Sigmoid colon (tissue), 7 donors: ENCODE measurements at places on chromosomes 6 and 20. TPM values are rescaled to one million over a fixed set of nuclear protein-coding genes. Genes with fewer than 3 reads are reported as not detected.
A peak's percentile ranks its signal among the peaks of the same experiment; 100 is the strongest.

The EPB41L1 gene
- total RNA-seq: 21.3 TPM

The LY6G6F gene
- total RNA-seq: not detected

DNA sequence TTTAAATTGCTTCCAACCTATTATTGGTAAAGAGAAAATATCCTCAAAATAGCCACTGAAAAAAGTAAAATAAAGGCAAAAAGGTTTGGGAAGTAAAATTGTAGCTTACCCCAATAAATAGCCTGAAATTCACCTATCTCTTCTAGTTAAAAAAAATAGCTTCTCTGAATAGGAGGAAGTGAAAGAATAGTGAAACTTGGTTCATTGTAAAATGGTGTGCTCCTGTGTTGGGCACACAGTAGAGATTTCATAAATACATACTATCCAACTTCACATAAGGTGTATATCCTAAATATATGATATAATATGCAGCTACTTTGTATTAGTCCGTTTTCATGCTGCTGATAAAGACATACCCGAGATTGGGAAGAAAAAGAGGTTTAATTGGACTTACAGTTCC is 45.3 kb downstream of the CDK19 start:
- DNase-seq: no peak
- H3K36me3 ChIP-seq: no peaks in the 10 kb centered on the region
- H3K4me3 ChIP-seq: no peak overlapping the region
- no peaks in the 10 kb centered on the region for H3K4me1 ChIP-seq
- no peaks in the 10 kb centered on the region for H3K27me3 ChIP-seq
- H3K27ac ChIP-seq: no peak overlapping the region

- H3K27me3 ChIP-seq: no peaks in the 10 kb centered on the region
- no peak overlapping the region for H3K4me3 ChIP-seq
- H3K27ac ChIP-seq: no peak overlapping the region
- no peaks in the 10 kb centered on the region for H3K36me3 ChIP-seq
Measured at GRCh38 chr6:90288404-90288803, 8.2 kb downstream of the BACH2 start.

GRCh38 chr6:165872311-165872710 is 209.3 kb upstream of the PDE10A start:
- no peak overlapping the region for H3K4me3 ChIP-seq
- no peak for DNase-seq
- H3K36me3 ChIP-seq: no peaks in the 10 kb centered on the region
- H3K27me3 ChIP-seq: no peaks in the 10 kb centered on the region

The ELOVL4 gene
- total RNA-seq: 3.0 TPM

The SLC22A23 gene
- total RNA-seq: 9.6 TPM

The TMC2 gene
- 0.28 TPM for total RNA-seq

GRCh38 chr6:30325150-30325872 is 1.4 kb upstream of the TRIM39 start:
- H3K36me3 ChIP-seq: peaks cover 12% of the 10 kb centered on the region
- peak; percentile 65 for DNase-seq
- H3K4me1 ChIP-seq: peaks cover 23% of the 10 kb centered on the region
- no peaks in the 10 kb centered on the region for H3K27me3 ChIP-seq

The SMLR1 gene
- total RNA-seq: not detected

The C20orf141 gene
- total RNA-seq: not detected

- H3K27me3 ChIP-seq: no peaks in the 10 kb centered on the region
- H3K4me1 ChIP-seq: no peaks in the 10 kb centered on the region
- no peak overlapping the region for H3K27ac ChIP-seq
- no peaks in the 10 kb centered on the region for H3K36me3 ChIP-seq
Measured at GRCh38 chr6:78253618-78254017, 600.8 kb downstream of the MEI4 start.

The TDRD6 gene
- 0.49 TPM for total RNA-seq

DNA sequence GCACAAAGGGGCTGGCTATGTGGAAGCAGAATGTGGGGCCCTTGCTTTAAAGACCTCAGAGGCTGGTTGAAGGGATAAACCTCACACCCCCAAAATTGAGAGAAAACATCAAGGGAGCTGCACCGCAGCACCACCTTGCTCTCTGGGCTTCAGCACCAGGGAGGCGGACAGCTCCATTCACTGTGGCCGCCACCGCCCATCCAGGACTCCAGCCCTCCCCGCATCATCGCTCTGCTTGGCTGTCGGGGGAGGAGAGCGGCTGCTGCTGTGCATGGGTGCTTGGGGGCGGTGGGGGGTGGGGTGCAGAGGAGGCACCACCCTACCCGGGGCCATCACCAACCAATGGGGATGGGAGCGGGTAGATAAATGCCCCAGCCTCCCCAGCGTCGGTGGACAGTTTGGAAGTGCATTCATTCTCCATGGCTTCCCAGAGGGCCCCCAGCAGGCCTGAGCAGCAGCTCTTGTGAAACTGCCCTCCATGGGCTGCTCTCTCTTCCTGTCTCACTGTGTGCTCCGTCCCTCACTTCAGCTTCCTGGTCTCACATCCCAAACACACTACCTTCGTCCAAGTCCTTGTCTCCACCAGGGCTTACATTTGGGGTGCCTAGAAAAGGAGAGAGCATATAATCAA is 75.7 kb upstream of the BHLHE23 start:
- no peaks in the 10 kb centered on the region for H3K36me3 ChIP-seq
- no peak overlapping the region for H3K4me3 ChIP-seq
- peak; percentile 41 for DNase-seq
- no peaks in the 10 kb centered on the region for H3K4me1 ChIP-seq
- no peaks in the 10 kb centered on the region for H3K27me3 ChIP-seq

The LGSN gene
- not detected for total RNA-seq

The EFCAB8 gene
- total RNA-seq: 0.49 TPM

DNA sequence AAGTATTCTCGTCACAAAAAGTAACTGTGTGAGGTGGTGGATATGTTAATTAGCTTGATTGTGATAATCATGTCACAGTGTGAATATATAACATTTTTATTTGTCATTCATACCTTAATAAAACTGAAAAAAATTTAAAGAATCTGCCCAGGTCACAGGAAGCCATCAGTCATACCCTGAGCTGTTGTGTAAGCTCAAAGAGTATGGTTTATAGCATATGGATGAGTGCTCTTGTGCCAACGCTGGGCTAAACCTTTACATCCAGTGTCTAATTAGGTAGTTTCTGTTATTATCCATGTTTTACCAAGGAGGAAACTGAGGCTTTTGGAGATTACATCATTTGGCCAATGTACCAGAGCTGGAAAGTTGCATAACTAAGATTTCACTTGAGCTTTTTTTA is 11.4 kb downstream of the PKIG start:
- H3K4me1 ChIP-seq: peaks cover 61% of the 10 kb centered on the region
- DNase-seq: no peak
- no peaks in the 10 kb centered on the region for H3K27me3 ChIP-seq
- H3K4me3 ChIP-seq: no peak overlapping the region
- peak overlapping the region; percentile 92 for H3K27ac ChIP-seq

DNA sequence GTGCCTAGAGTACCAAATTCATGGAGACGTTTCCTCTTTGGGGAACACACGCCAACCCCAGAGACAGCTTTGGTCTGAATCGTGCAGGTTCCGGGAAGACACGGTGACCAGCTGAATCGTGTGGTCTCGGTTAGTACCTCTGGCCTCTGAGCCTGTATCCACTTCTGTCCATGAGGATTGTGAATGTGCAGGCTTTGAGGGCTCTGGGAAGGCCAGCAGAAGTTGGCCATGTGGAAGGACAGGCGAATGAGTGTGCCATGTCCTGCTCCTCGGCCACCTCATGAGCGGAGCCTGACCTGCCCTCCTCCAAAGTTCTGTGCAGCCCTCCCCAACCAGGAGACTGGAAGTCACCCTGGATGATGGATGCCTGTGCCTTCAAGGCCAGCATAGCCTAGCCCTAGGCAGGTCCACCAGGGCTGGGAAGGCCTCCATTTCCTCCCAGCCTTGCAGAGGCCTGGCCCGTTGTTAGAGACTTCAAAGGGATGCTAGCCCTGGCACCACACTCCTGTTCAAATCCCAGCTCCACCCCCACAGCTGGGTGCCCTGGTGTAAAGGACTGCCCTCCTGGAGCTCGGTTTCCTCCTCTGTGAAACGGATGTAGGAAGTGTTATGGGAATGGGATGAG is 1.7 kb upstream of the TMEM74B start:
- no peak overlapping the region for H3K27ac ChIP-seq
- no peak for DNase-seq
- peaks cover 16% of the 10 kb centered on the region for H3K4me1 ChIP-seq
- no peak overlapping the region for H3K4me3 ChIP-seq
- no peaks in the 10 kb centered on the region for H3K36me3 ChIP-seq
- peaks cover 26% of the 10 kb centered on the region for H3K27me3 ChIP-seq

- H3K36me3 ChIP-seq: no peaks in the 10 kb centered on the region
- H3K27me3 ChIP-seq: no peaks in the 10 kb centered on the region
- no peak for DNase-seq
- no peak overlapping the region for H3K4me3 ChIP-seq
- no peak overlapping the region for H3K27ac ChIP-seq
Measured at GRCh38 chr20:16243470-16243869, 329.8 kb downstream of the KIF16B start.

DNA sequence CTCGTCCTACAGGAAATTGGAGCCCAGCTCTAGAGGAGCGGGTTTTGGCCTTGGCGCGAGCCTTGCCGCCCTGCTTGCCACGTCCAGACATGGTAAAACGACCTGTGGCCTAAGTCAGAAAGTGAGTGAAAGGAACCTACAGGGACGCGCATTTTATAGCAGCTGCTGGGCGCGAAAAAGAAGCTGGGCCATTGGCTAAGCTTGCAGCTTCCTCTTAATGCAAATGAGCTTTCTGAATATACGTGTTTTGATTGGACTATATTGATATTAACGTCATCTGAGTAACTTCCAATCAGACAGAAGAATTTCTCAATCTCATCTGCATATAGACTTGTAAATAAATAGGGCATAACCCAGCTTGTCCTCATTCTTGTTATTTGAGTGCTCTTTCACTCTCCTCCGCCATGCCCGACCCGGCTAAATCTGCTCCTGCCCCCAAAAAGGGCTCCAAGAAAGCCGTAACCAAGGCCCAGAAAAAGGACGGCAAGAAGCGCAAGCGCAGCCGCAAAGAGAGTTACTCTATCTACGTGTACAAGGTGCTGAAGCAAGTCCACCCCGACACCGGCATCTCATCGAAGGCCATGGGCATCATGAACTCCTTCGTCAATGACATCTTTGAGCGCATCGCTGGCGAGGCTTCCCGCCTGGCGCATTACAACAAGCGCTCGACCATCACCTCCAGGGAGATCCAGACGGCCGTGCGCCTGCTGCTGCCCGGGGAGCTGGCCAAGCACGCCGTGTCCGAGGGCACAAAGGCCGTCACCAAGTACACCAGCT is 18.9 kb downstream of the OR2B2 start:
- no peaks in the 10 kb centered on the region for H3K36me3 ChIP-seq
- H3K4me1 ChIP-seq: no peaks in the 10 kb centered on the region
- H3K27ac ChIP-seq: peak overlapping the region; percentile 33

DNA sequence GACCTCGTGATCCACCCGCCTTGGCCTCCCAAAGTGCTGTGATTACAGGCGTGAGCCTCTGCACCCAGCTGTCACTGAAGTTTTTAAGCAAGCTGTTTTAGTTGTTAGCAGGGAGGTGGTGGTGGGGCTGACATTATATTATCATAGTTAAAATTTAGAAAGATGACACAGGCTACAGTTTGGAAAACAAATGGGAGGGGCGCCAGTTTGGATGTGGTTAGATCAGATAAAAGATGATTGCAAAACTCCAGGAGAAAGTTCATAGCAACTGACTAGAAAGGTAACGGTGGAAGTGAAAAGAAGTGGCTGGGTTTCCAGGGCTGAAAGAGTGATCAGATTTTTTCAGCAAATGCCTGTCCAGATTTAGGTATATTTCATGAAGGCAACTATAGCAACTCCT is 311.9 kb upstream of the CITED2 start:
- H3K27me3 ChIP-seq: no peaks in the 10 kb centered on the region
- H3K27ac ChIP-seq: no peak overlapping the region

DNA sequence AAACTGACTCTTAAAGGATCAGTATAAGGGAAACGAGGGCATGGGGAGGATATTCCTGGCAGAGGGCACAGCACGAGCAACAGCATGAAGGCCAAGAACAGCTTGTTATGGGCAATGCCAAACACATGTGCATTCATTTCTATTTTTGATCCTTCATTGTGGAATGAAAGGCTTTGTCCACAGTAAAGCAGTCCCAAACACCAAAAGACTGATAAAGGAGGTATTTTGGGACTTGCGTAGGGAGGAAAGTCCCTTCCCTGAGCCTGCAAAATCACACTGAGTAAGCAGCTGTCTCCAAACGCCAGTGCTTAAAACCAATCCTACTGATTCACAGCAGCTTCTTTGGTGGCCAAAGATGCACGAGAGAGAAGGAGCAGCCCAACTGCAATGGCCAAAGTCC is 138.2 kb downstream of the UNC5CL start:
- no peak for DNase-seq
- H3K4me3 ChIP-seq: no peak overlapping the region
- no peaks in the 10 kb centered on the region for H3K36me3 ChIP-seq
- no peaks in the 10 kb centered on the region for H3K27me3 ChIP-seq
- peak overlapping the region; percentile 26 for H3K27ac ChIP-seq
- no peaks in the 10 kb centered on the region for H3K4me1 ChIP-seq

DNA sequence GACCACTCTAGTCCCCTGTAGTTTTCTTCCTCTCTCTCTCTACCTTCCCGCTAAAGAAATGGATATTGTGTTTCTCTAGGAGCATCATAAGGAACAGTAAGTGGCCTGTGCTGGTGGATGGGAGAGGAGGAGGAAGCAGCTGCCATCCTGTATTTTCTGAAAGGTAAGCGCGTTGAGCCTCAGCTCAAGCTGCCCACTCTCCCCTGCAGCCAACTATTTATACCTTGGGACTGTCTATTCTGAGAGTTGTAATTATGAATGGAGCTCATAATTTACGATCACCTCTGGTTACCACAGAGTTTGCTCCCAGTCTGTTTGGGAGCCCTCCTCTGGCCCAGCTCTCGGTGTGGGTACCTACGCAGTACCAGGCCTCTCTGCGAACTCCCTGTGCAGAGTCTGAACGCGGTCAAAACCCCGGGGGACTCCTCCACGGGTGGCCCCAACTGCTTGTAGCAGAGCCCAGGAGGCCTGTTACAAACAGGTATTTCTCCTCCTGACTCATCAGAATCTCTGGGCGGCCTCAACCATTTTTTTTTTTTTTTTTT is 285.4 kb downstream of the SMOC2 start:
- H3K27me3 ChIP-seq: no peaks in the 10 kb centered on the region
- no peak for DNase-seq
- no peaks in the 10 kb centered on the region for H3K4me1 ChIP-seq
- H3K4me3 ChIP-seq: no peak overlapping the region
- no peaks in the 10 kb centered on the region for H3K36me3 ChIP-seq
